ENCODE measurements at places on chromosomes 6 and 20.

- no peak for DNase-seq
Observed at GRCh38 chr20:2327620-2328555, 32.1 kb downstream of the TGM3 start.

- DNase-seq: no peak
Observed at GRCh38 chr20:38157635-38158495, 7.2 kb downstream of the TGM2 start.

DNA sequence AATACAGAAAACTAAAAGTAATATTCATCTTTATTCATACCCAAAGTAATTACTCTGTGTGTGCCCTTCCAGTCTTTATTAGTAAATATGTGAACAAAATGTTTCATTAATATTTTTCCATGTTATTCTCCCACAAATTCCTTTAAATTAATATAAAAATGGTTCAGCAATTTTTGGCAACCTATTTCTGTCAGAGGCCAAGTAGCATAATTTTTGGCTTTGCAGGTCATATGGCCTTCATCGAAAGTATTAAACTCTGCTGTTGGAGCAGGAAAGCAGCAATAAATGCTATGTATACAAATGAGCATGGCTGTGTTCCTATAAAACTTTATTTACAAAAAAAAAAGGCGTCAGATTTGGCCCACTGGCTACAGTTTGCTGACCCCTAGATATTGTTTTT lies 16.1 kb downstream of the ZC2HC1B start:
- DNase-seq: no peak

DNA sequence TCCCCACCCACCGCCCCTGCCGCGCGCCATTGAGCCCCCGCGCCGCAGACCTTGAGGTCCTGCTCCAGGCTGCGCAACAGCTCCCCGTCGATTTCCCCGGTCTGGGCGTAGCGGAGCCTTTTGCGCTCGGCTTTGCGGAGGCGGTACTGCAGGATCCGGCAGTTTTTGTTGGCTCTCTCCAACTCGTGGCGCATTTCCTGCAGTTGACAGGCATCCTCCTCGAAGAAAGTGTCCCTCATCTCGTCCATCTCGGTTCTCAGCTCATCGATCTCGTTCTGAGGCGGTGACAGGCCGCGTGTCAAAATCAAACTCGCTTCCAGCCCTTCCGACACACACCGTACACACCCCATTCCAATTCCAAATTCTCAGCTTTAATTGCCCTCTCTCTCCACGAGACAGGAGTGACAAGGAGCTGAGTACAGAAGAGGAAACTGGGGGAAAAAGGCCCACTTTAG lies 4.3 kb downstream of the MTCL3 start:
- peak; percentile 41 for DNase-seq

- DNase-seq: no peak
Observed at GRCh38 chr20:48807586-48808381, 20.0 kb downstream of the PREX1 start.

GRCh38 chr6:67630146-67630545 lies 1004.9 kb upstream of the ADGRB3 start:
- no peak for DNase-seq

DNA sequence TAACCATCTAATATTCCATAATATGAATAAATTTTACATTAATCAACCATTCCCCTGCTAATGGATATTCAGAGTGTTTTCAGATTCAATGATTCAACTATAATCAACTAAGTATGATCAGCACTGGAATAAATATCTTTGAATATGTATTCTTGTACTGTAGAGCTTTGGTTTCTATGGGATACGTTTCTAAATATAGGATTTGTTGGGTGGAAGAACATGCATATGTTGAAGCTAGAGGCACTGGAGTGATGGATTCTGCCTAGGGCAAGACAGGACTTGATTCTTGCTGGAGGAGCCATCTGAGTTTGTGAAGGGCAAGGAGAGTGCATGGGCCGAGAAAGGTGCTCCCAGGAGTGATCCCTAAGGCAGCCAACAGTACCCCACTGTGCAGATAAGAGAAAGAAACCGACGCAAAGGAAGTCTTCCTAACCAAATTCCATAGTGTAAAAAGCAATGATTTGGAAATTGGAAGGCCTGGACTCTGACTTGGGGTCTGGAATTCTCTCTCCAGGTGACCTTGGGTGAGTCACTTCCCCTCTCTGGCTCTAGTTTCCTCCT lies 418.7 kb downstream of the PREX1 start:
- peak; percentile 40 for DNase-seq

GRCh38 chr6:20810727-20811108 lies 276.5 kb downstream of the CDKAL1 start:
- no peak for DNase-seq

GRCh38 chr6:134683783-134684422 lies 266.0 kb downstream of the ALDH8A1 start:
- no peak for DNase-seq

GRCh38 chr6:72824833-72825232 lies 203.0 kb downstream of the KCNQ5 start:
- DNase-seq: no peak

GRCh38 chr20:13468166-13468565 lies 170.6 kb downstream of the TASP1 start:
- no peak for DNase-seq

GRCh38 chr6:8710668-8711431 lies 275.5 kb upstream of the SLC35B3 start:
- DNase-seq: no peak

- DNase-seq: no peak
Observed at GRCh38 chr6:69881322-69882151, 15.2 kb downstream of the COL19A1 start.

DNA sequence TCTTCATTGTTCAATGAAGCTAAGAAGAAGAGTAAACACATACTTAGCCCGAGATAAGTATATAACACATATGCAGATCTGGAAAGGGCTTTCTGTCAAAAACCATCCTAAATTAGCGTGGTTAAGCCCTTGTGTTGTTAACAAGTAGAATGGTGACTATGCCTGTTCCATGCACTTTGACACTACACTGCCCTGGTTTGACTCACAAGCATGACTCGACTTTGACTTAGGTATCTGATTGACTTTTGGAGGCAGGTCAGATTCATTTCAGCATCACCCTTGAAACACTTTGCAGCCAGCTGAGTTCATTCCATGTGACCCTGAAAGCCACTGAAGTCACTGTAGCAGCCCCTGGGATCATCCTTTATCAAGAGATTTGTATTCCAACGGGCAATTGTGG lies 239.8 kb downstream of the TBX18 start:
- no peak for DNase-seq

- DNase-seq: no peak
Observed at GRCh38 chr6:155125906-155126305, 130.8 kb downstream of the TIAM2 start.
